ENCODE measurements at places on chromosomes 12 and 14. TPM values are rescaled to one million over a fixed set of nuclear protein-coding genes. Genes with fewer than 3 reads are reported as not detected.

Gene KRT79
- total RNA-seq, result not detected

Gene EPYC
- not detected for total RNA-seq

Gene EIF2B2
- 50.4 TPM for total RNA-seq

Gene VRTN
- not detected for total RNA-seq

Gene KRT3
- total RNA-seq, result not detected

Gene KRT74
- not detected for total RNA-seq

Gene PKP2
- total RNA-seq, result 0.11 TPM

Gene ADCY4
- total RNA-seq, result 2.3 TPM

Gene BDKRB2
- not detected for total RNA-seq

Gene CALCOCO1
- total RNA-seq, result 22.4 TPM

Gene IL26
- total RNA-seq, result 0.30 TPM

Gene NFATC4
- not detected for total RNA-seq

Gene TAS2R20
- total RNA-seq, result 2.5 TPM

DNA sequence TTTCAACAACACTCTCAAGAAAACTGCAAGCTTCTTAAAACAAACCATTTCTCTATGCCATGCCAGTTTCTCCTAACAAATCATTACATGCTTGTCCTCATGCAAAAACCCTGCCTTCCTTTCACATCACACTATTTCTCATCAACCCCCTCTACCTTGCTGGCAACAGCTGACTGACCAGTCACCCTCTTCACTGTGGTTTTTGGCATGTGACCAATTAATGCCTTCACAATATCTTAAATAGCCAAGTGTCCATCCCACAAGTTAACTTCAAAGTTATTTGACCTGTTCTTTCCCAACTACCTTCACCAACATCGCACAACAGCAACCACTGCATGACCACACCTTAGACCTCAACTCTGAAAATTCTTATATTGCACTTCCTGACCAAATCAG lies 159.6 kb downstream of the CEP128 start:
- no peak overlapping the region for H3K4me3 ChIP-seq
- no peak for DNase-seq
- H3K4me1 ChIP-seq, result no peaks in the 10 kb centered on the region
- peaks cover 6% of the 10 kb centered on the region for H3K36me3 ChIP-seq
- H3K27me3 ChIP-seq, result no peaks in the 10 kb centered on the region

DNA sequence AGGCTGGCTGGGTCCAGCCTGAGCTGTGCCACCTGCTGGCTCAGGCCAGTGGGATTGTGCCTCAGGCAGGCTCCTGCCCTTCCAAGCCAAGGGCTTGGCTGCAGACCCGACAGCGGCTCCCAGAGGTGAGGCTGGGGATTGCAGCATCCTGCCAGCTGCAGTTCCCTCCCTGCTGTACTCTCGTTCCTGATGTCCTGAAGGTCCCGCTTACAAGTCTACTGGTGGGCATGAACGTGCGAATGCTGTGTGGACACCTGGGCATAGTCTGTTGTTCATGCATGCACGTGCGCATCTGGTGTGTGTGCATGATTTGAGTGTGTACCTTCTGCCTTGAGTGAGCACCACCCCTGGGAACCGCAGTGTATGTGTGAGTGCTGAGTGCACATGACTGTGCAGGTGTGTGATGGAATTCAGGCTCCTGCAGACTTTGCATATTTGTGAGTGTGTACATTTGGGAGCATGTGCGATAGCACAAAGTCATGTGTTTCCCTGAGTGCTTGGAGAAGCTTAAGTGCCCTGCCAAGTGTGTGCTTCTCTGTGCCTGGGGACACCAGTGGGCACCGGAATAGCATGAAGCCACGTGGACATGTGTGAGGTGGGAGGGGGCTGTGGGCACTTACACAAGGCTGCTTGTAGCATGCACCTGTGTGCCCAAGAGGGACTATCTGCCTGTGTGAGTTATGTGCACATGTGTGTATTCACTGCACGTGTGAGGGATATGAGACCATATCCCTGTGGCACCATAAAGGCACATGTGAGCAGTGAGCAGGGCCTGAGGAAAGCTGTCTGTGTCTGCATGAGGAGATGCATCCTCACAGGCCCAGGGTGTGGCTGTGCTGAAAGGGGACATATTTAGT lies 19.3 kb upstream of the KRT7 start:
- peak; percentile 53 for DNase-seq
- no peak overlapping the region for H3K4me3 ChIP-seq
- H3K4me1 ChIP-seq, result peaks cover 2% of the 10 kb centered on the region
- no peak overlapping the region for H3K27ac ChIP-seq
- H3K36me3 ChIP-seq, result no peaks in the 10 kb centered on the region

- DNase-seq, result no peak
- no peak overlapping the region for H3K4me3 ChIP-seq
- H3K4me1 ChIP-seq, result no peaks in the 10 kb centered on the region
- H3K27ac ChIP-seq, result no peak overlapping the region
- no peaks in the 10 kb centered on the region for H3K36me3 ChIP-seq
- H3K27me3 ChIP-seq, result peaks cover 7% of the 10 kb centered on the region
Measured at GRCh38 chr14:54314365-54315104, 82.3 kb upstream of the CDKN3 start.

- DNase-seq, result no peak
- no peak overlapping the region for H3K27ac ChIP-seq
- H3K36me3 ChIP-seq, result no peaks in the 10 kb centered on the region
- H3K4me3 ChIP-seq, result no peak overlapping the region
- H3K4me1 ChIP-seq, result no peaks in the 10 kb centered on the region
Measured at GRCh38 chr12:8519171-8519570, 5.9 kb downstream of the CLEC4D start.

- peaks cover 7% of the 10 kb centered on the region for H3K36me3 ChIP-seq
- DNase-seq, result no peak
- peaks cover 64% of the 10 kb centered on the region for H3K4me1 ChIP-seq
- no peak overlapping the region for H3K4me3 ChIP-seq
- H3K27ac ChIP-seq, result peak overlapping the region; percentile 76
Measured at GRCh38 chr14:97381309-97381708, 584.1 kb downstream of the VRK1 start.

GRCh38 chr12:4866299-4866698 lies 43.4 kb upstream of the KCNA1 start:
- H3K27ac ChIP-seq, result no peak overlapping the region
- no peak for DNase-seq
- no peak overlapping the region for H3K4me3 ChIP-seq
- peaks cover 3% of the 10 kb centered on the region for H3K4me1 ChIP-seq

- no peak overlapping the region for H3K4me3 ChIP-seq
- H3K36me3 ChIP-seq, result peaks cover 41% of the 10 kb centered on the region
- H3K27me3 ChIP-seq, result no peaks in the 10 kb centered on the region
- peaks cover 5% of the 10 kb centered on the region for H3K4me1 ChIP-seq
Measured at GRCh38 chr12:42180990-42181596, 36.4 kb upstream of the GXYLT1 start.

GRCh38 chr12:6213969-6214368 lies 13.8 kb downstream of the CD9 start:
- H3K36me3 ChIP-seq, result no peaks in the 10 kb centered on the region
- DNase-seq, result no peak
- H3K27me3 ChIP-seq, result peaks cover 7% of the 10 kb centered on the region
- H3K4me1 ChIP-seq, result peaks cover 37% of the 10 kb centered on the region
- H3K27ac ChIP-seq, result no peak overlapping the region

- no peak overlapping the region for H3K27ac ChIP-seq
- no peak for DNase-seq
- H3K36me3 ChIP-seq, result no peaks in the 10 kb centered on the region
Measured at GRCh38 chr12:14833336-14833735, 10.0 kb downstream of the ART4 start.

DNA sequence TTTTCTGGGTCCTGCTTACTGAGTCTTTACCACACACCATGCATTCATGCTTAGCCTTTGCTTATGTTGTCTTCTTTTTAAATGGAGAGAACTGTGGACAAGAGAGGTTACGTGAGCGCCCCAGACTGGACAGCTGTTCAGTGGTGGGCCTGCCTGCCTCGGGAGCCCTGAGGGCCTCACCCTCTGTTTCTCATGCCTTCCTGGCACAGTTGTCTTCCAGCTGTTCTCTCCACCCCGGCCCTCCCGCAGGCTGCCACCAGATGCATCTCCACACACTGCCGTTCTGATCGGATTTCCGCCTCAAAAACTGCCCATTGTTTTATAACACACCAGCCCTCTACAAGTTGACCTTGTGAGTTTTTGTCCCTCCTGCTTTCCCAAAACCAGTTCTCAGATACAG lies 100.8 kb downstream of the SAMD4A start:
- H3K4me1 ChIP-seq, result peaks cover 39% of the 10 kb centered on the region
- H3K4me3 ChIP-seq, result no peak overlapping the region
- H3K27ac ChIP-seq, result no peak overlapping the region
- H3K27me3 ChIP-seq, result peaks cover 26% of the 10 kb centered on the region
- DNase-seq, result no peak

DNA sequence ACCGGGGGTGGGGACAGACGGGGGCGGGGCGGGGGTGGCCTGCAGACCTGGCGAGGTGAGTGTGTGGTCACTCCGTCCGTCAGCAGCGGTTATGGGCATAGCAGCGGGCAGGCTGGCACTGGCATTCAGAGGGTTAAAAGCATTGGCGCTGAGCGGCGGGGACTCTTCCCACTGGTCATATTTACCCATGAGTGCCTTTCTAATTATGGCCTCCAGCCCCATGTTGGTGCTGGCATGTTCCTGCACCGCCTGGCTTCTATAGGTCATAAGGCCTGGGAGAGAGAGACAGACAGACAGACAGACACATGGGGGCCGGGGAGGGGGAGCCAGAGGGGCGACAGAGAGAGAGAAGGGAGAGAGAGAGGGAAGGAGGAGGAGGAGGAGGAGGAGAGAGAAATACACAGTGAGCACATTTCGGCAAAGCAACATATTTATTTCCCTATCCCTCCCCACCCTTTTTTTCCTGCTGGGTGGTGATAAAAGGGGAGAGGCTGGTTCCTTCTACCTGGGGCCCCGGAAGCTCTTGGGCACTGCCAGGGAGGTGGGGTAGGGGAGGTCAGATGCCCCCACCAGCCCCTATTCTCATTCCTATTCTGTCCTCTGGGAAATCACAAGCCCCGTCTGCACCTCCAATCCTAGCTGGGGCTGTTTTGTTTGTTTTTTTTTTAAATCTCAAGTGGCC lies 32.6 kb downstream of the RFLNA start:
- H3K27me3 ChIP-seq, result no peaks in the 10 kb centered on the region
- no peak for DNase-seq
- peaks cover 50% of the 10 kb centered on the region for H3K36me3 ChIP-seq
- H3K4me1 ChIP-seq, result no peaks in the 10 kb centered on the region
- no peak overlapping the region for H3K4me3 ChIP-seq
- H3K27ac ChIP-seq, result no peak overlapping the region

DNA sequence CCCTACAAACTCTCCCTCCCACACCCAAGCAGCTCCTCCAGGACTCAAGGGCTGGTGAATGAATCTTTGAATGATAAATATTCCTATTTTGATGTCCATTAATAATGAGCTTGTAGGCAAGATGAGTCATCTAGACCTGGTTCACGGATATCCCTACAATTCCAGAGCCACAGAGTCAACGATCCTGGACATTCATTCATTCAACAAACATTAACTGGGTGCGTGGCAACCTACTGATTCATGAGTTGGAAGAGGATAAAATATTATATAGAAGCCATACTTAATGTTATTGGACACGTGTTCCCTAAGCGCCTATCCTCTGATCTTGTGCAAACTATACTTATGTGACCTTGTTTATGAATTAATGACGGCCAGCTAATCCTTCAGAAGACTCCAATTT lies 420 bp upstream of the OTUB2 start:
- H3K27ac ChIP-seq, result peak overlapping the region; percentile 56
- peaks cover 40% of the 10 kb centered on the region for H3K4me1 ChIP-seq
- no peaks in the 10 kb centered on the region for H3K27me3 ChIP-seq

GRCh38 chr14:76647697-76648298 lies 113.5 kb upstream of the VASH1 start:
- no peak overlapping the region for H3K27ac ChIP-seq
- no peaks in the 10 kb centered on the region for H3K36me3 ChIP-seq
- no peaks in the 10 kb centered on the region for H3K4me1 ChIP-seq
- H3K4me3 ChIP-seq, result no peak overlapping the region
- H3K27me3 ChIP-seq, result peaks cover 3% of the 10 kb centered on the region

- no peaks in the 10 kb centered on the region for H3K36me3 ChIP-seq
- no peak for DNase-seq
- no peak overlapping the region for H3K27ac ChIP-seq
- H3K27me3 ChIP-seq, result no peaks in the 10 kb centered on the region
Measured at GRCh38 chr12:13061377-13061776, 17.2 kb downstream of the FAM234B start.

GRCh38 chr12:20342111-20342510 lies 26.2 kb upstream of the PDE3A start:
- H3K36me3 ChIP-seq, result no peaks in the 10 kb centered on the region
- DNase-seq, result no peak
- H3K27ac ChIP-seq, result no peak overlapping the region

DNA sequence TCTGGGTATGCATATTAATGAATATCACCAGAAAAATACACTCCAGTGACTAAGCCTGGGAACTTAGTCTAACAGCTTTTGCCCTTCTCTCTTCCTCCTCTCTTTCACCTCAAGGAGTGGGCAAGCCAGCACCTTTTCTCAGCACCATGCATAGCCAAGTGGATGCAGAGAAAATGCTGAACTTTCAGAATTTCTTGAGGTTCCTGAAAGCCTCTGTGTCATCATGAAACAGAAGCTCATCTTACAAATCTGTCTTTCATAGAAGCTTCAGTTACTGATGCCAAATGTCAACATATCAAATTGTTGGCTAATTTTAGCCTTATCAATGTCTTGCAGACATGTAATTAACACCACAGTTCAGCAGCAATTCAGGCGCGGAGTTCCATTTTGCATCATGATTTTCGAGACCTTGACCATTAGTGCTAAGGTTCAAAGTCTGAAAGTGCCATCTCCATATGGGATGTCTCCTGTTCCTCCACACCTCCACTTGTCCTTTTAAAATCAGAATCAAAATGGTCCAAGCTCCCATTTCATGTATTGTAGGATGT lies 51.1 kb upstream of the RPH3A start:
- H3K27me3 ChIP-seq, result peaks cover 6% of the 10 kb centered on the region
- H3K36me3 ChIP-seq, result no peaks in the 10 kb centered on the region
- H3K27ac ChIP-seq, result no peak overlapping the region

GRCh38 chr12:95336387-95337067 lies 118.9 kb downstream of the VEZT start:
- H3K4me1 ChIP-seq, result peaks cover 2% of the 10 kb centered on the region
- no peak overlapping the region for H3K4me3 ChIP-seq

- no peaks in the 10 kb centered on the region for H3K36me3 ChIP-seq
- DNase-seq, result peak; percentile 18
- H3K27ac ChIP-seq, result no peak overlapping the region
- H3K4me3 ChIP-seq, result no peak overlapping the region
Measured at GRCh38 chr12:22409377-22410164, 75.1 kb upstream of the ST8SIA1 start.

- peaks cover 5% of the 10 kb centered on the region for H3K4me1 ChIP-seq
- peaks cover 19% of the 10 kb centered on the region for H3K27me3 ChIP-seq
- no peak overlapping the region for H3K4me3 ChIP-seq
- H3K27ac ChIP-seq, result no peak overlapping the region
- no peaks in the 10 kb centered on the region for H3K36me3 ChIP-seq
Measured at GRCh38 chr12:80702889-80703805, 4.3 kb upstream of the MYF6 start.

DNA sequence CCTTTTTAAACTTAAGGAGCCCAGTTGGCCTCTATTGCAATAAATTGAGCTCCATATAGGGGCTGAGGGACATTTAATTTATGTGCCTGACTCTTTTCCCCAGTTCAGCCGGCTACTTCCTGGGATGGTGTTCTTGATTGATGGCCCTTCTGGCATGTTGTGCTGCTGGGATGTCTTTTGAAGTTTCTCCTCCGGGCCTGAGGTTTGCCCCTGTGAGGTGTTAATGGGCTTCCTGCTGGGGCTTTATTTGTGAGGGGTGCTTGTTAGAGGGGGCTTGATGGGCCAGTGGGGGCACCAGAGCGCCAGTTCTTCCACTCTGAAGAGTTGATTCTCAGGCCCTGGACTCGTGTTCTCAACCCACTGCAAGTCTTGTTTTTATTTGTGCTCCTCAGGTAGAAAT lies 69.6 kb downstream of the CHST11 start:
- H3K36me3 ChIP-seq, result peaks cover 35% of the 10 kb centered on the region
- no peak overlapping the region for H3K27ac ChIP-seq
- H3K27me3 ChIP-seq, result no peaks in the 10 kb centered on the region
- no peak overlapping the region for H3K4me3 ChIP-seq
